ENCODE measurements at places on chromosomes 2 and 18.

- DNase-seq = no peak
Measured at GRCh38 chr2:230090967-230091366, 22.2 kb upstream of the SLC16A14 start.

GRCh38 chr18:22114526-22115321 lies 54.7 kb upstream of the GATA6 start:
- no peak for DNase-seq

DNA sequence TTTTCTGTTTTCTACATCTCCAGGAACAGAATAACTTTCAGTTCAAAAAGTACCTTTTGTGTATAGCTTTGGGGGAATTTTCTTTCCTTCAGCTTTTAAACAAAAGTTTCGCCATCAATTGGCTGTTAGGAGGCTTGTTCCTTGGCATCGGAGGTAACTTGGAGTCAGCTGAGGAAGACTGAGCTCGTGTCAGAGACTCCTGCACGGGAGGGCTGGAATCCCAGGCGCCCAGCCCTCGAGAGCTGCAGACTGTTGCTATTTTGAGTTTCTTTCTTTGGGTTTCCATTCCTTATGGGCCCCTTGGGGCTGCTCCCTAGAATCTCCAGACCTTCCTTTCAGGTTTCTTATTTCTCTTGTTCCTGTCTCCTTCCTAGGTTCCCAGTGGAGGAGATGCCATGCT lies 8.1 kb downstream of the EMILIN2 start:
- DNase-seq = no peak

GRCh38 chr2:9403924-9404323 lies 19.4 kb downstream of the ITGB1BP1 start:
- DNase-seq = no peak

- no peak for DNase-seq
Measured at GRCh38 chr18:904218-905090, at the start of gene ADCYAP1. Gene ADCYAP1, plus strand, starts transcription at chr18:904871. Its CDS starts 516 bp downstream, at chr18:905387.

GRCh38 chr2:57602733-57603132 lies 443.9 kb upstream of the VRK2 start:
- DNase-seq = no peak

DNA sequence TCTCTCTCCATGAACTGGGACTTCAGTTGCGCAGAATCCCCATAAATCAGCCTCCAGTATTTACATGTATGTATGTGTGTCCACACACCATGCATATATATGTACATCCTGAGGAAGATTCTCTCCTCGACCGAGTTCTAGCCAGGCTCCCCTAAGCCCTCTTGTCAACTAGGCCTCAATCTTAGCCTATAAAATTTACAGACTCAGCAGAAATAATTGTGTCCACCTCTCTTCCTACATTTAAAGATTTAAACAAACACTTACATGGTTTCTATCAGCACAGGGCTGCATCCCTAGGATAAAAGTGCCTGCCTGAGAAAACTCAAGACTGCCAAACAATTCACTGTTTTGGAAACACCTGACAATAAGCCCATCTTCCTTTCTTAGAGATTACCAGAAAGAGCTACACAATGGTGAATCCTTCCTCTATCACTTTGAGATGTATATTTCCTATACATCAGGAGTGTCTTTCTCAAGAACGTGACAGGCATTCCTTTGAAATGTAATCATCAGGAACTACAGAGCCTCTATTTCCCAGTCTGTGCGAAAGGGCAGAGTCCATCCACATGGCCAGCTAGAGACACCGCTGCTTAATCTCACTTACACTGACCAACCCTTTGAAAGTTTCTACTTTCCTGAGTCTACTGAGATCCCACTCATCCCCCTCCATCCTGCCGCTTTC lies 39.5 kb downstream of the ZNF519 start:
- DNase-seq = no peak

DNA sequence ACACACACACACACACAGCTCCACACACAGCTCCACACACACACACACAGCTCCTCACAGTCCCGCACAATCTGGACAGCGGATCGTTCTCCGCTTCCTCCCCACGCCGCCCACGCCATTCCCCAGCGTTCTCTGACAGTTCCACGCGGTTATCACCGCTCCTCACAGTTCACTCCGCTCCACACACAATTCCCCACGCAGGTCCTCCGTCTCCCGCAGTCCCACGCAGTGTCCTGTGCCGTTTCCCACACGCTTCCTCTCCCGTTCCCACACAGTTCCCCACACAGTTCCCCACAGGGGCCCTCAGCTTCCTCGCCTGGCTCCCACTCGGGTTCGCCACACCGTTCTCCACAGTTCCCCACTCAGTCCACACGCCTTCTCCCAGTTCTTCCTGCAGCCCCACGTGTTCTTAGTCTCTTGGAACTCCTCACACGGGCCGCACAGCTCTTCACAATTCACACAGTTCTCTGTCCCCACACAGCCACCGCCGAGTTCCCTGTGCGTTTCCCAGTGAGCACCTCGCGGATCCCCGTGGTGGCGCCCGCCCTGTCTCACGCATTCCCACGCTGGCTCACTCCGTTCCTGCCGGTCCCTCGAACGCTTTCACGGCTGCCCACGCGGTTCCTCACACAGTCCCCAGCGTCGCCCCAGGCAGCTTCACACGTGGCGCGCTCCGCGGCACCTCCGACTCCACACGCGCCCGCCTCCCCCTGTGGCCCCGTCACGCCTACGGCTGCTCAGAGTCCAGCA lies 38.4 kb downstream of the KIF1A start:
- DNase-seq = no peak

- no peak for DNase-seq
Measured at GRCh38 chr2:193463011-193463410, 1268.3 kb upstream of the TMEFF2 start.

- DNase-seq = no peak
Measured at GRCh38 chr18:76432970-76433767, 61.9 kb downstream of the ZNF516 start.

DNA sequence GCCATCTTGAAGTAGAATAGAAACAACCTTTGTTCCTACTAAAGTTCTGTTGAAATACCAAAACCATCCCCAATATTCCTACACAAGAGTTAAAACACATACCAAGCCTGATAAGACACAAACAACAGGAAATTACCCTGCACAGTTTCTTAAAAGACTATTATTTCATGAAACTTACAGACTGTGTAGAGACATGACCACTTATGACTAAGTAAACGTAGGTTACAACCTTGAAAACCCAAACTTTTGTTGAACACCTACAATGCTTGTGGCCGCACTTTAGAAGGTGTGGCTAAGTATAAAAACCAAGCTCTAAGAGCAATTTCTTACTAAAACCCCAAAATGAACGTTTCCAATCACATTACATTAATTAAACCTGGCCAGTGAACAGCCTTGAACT lies 2.0 kb downstream of the SMAD2 start:
- no peak for DNase-seq

GRCh38 chr2:215452725-215453124 lies 16.9 kb upstream of the FN1 start:
- DNase-seq = no peak

DNA sequence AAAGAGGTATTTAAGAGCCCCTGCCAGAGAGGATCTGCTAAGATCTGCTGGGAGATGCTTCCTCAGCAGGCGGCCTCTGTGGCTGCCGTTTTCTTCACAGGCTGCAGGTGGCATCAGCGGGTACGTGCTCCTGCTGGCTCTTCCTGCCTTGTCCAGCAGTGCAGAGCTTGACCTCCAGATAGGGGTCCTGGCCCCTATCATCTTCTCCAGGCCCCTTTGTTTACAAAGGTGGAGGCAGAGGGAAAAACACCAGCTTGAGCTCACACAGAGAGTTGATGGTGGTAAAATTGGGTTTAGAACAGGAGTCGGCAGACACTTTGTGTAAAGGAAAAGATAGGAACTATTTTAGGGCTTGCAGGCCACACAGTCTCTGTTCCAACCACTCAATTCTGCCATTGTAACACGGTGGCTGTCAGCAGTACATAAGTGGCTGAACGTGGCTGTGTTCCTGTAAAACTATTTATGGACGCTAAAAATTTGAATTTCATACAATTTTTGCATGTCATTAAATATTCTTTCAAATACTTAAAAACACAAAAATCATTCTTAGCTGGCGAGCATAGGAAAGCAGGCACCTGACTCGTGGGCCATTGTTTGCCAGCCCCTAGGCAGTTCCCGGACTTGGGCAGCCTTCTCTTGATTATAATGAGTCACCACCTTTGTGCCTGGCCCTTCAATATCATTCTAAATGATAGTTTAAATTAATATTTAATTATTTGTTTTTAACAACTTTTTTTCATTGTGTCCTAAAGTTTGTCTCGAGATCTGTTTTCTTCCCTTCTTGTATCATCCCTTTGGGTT lies 98.2 kb upstream of the B3GNT7 start:
- no peak for DNase-seq

GRCh38 chr18:46663539-46663938 lies 6.5 kb upstream of the LOXHD1 start:
- DNase-seq = no peak

DNA sequence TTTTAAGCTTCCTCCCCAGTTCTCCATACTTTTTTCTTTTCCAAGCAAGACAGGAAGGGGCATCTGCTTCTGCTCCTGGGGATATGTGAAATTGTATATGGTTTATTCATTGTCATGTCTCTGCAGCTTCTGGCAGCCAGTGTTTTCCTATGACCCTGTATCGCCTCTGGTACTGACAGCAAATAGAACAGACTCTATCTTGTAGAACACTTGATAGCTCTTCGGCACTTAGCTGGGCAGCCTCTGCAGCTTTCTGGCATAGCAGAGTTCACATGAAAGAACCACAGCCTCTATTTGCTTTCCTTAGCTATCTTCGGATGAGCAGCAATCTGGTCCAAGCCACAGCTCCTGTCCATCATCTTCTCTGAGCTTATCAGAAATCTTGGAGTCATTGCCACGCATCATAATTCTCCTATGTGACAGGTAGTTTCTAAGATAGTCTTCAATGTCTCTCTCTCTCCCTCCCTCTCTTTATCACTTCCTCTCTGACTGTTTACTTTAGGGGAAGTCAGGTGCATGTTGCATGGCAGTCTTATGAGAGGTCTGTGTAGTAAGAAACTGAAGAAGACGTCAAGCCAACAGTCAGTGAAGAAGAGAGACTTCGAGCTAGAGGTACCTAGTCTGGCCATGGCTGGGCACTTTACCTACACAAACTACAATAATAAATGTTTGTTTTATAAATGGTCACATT lies 627.7 kb upstream of the CDH2 start:
- no peak for DNase-seq

DNA sequence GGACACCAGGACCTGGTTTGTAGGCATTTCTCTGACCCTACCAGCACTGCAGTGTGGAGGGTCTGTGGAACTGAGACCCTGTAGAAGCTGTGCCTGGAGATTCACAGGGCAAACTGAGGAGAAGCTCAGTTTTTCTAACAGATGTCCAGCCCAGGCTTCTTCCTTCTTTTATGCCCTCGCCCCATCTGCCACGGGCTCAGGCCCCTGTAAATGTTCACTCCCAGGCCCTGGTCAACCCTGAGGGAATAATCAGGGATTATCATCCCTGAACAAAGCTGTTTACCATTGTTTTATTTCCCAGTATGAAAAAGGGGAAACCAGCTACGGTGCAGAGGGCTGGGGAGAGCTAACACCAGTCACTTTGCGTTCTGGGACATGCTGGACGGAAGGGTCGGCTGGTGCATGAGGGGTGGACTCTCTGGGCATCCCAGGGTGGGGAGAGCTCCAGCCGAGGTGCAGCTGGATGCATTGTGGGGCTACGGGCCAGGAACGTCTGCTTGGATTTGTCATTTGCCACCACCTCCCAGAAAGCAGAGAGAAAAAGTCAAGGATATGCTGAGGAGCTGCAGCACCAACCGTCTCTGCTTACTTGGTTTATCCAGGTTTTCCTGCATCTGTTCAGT lies 183.8 kb downstream of the TFCP2L1 start:
- no peak for DNase-seq

GRCh38 chr2:223954401-223954800 lies 2.9 kb upstream of the MRPL44 start:
- no peak for DNase-seq

Measured in activated T-helper 1 cell treated with Interleukin-2 at 50 U/mL for 16 hours (primary cell).